Non-pigmented ciliary epithelial cell (primary cell): ENCODE measurements at places on chromosomes 2 and 18.

- no peak for DNase-seq
Measured at GRCh38 chr2:35614640-35615039, 740.9 kb upstream of the CRIM1 start.

DNA sequence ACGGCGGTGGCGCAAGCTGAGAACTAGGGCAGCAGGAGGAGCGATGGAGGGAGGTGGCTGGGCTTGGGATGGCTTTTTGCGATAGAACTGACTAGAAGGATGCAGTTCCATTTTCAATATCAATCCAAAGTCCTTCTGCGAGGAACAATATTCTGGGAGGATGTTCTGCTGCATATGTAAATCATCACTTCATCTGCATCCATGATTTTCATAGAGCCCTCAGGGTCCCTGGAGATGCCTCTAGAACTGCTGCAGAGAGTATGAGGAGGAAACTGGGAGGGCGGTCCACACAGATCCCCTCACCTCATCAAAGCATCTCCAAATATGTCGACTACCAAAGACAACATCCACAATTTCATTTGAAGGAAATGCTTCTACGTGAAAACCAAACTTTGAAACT lies 20.8 kb downstream of the CACNB4 start:
- DNase-seq: no peak

- DNase-seq: no peak
Measured at GRCh38 chr2:98693477-98693876, 37.5 kb downstream of the MGAT4A start.

GRCh38 chr2:55992455-55992854 lies 68.9 kb upstream of the EFEMP1 start:
- peak; percentile 100 for DNase-seq

DNA sequence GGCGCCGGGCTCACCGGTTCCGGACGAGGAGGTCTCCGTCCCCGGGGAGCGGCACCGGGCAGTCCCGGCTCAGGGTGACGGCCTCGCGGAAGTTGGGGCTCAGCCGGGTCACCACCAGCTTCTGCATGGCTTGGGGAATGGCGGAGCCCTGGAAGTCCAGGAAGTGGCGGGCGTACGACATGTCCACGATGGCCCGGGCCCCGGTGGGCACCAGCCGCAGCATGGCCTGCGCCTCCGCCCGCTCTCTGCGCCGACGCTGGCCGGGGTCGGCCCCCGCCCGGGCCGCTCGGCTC lies 157 bp downstream of the PTGR3 start:
- no peak for DNase-seq

DNA sequence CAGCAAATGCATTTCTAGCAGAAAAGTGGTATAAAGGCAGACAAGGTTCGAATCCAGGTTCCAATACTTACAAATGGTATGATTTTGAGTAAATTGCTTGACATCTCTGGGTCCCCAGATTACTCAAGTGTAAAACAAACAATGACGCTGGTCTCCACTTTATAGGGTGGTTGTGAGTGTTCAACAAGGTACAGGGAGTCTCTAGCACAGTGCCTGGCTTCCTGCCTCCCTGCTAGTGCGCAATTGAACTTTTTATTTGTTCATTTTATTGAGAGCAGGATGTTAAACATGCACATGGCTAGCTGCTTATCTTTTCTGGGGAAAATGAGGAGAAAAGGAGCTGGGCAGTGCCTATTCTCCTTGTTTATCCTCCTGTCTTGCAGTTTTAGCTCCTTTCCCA lies 74.9 kb upstream of the MYL1 start:
- no peak for DNase-seq
